ENCODE measurements at places on chromosomes 5 and 9. TPM values are rescaled to one million over a fixed set of nuclear protein-coding genes. Genes with fewer than 3 reads are reported as not detected.

The BTNL8 gene
- total RNA-seq, result not detected

The IFNA21 gene
- not detected for total RNA-seq

The QRFP gene
- not detected for total RNA-seq

The TAF1L gene
- not detected for total RNA-seq
